ENCODE measurements at places on chromosomes 3 and 15.

GRCh38 chr15:91884606-91885005 is 31.1 kb downstream of the SLCO3A1 start:
- DNase-seq, result no peak

DNA sequence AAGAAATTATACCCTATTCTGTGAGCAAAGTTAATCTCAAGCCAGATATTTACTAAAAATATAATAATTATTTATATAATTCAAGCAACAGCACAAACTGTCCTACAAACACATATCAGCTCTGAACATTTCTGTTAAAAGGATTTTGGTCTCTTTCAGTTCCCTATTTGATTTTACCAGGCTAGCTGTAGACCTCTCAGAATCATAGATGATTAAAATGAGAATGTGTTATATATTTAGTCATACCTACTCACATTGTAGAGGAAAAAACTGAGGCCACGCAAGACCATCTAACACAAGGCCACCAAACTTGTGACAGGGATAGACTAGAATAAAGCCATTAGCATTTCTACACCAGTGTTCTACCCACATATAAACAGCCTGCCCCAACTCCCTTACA is 28.5 kb downstream of the ACKR4 start:
- DNase-seq, result no peak

GRCh38 chr3:103873897-103874545 is 1439.2 kb downstream of the ZPLD1 start:
- no peak for DNase-seq

- DNase-seq, result no peak
Measured at GRCh38 chr3:189567766-189568420, 63.3 kb upstream of the TP63 start.

DNA sequence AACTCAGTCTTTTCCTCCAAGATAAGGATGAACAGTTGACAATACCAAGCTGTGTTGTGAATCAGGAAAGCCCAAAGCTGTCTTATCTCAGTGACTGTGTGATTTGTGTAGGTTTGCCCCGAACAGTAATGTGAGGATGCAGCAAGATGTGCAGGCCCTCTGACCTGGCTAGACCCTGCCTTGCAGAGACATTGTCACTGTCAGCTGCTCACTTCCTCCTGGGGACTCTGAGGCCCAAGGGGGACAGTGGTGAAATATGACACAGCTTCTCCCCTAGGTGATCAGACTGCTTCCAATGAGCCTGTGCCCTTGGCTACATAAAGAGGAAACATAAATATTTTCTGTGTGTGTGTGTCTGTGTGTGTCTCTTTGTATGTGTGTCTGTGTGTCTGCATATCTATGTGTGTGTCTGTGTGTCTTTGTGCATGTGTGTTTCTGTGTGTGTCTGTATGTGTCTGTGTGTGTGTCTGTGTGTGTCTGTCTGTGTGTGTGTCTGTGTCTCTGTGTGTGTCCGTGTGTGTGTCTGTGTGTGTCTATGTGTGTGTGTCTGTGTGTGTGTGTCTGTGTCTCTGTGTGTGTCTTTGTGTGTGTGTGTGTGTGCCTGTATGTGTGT is 21.7 kb downstream of the LRRK1 start:
- peak; percentile 35 for DNase-seq

GRCh38 chr3:134201201-134202130 is 49.2 kb downstream of the RYK start:
- DNase-seq, result no peak
